ENCODE measurements at places on chromosomes 6 and 20.

DNA sequence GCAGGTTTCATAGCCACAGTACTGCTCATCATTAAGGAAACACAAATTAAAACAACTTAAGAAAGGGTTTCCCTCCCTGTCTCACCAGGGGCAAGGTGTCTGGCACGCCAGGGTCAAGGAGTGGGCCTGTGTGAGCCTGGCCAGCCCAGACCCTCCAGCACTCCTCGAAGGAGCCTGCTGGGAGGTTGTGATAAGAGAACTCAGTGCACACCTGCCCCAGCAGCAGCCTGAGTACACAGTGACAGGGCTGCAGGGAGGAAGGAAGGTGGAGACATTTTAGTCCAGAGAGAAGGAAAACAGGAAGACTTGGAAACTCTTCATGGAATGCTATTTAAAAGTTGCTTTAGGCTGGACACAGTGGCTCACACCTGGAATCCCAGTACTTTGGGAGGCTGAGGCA lies 14.1 kb downstream of the NINL start:
- peak; percentile 14 for DNase-seq

DNA sequence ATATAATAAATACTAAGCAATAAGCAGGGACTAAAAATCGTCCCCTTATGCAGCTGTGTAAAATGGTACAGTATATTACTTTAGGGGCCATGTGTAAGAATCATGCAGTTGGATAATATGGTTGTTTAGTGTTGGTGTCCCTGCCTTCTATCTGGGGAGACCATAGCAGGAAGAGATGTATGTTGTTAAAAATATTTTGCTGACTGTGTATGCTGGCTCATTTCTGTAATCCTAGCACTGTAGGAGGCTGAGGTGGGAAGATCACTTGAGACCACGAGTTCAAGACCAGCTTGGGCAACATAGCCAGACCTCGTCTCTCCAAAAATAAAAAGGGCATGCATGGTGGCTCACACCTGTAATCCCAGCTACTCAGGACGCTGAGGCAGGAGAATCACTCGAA lies 5.6 kb downstream of the PANK2 start:
- no peak for DNase-seq

GRCh38 chr6:139418481-139419132 lies 44.2 kb upstream of the CITED2 start:
- DNase-seq: no peak

DNA sequence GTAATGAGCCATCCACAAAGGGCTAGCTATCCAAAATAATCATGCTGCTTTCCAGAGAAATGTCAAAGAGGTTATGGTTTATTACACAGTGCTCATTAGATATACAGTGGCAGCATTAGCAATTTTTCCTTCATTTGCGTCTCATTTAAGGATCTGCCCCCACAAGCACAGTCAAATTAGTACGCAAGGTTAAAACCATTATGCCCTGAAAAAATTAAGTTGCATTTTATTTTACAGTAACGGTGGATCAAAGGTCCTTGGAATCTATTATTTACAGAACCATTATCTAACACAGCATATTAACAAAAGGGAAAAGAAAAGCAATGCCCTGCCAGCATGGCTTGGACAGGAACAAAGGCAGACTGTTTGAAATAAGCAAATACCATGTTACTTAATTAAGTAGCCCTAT lies 144.8 kb downstream of the PDSS2 start:
- DNase-seq: no peak

DNA sequence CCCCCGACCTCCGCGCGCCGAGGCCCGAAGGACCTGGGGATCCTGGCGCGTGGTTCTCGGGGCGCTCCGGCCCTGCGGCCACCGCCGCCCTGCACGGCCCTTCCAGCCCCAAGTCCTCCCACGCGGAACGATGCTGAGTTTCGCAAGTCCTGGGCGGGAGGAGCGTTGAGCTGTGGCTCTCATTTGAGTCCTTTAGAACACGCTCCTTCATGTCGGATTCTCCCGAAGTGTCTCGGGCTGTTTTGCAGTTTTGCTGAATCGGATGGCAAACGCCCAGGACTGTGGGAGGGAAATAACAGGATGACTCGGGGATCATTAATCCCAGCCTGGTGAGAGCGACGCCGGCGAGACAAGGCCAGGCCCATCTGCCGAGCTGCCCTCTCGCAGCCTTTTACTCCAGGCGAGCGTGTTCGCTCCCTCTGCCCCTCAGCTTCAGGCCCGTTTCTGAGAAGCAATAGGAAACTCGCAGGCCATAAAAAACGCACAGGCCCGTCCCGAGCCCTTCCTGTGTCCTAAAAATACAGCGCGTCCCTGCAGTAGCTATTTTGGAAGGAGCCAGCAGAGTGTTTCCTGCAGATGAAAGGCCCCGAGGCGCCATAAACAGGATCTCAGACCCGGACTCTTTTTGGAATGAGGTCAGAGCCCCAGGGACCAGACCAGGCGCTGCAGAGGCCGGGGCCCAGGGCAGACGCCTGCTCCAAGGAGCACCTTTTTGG lies 153.5 kb downstream of the DLL1 start:
- no peak for DNase-seq

DNA sequence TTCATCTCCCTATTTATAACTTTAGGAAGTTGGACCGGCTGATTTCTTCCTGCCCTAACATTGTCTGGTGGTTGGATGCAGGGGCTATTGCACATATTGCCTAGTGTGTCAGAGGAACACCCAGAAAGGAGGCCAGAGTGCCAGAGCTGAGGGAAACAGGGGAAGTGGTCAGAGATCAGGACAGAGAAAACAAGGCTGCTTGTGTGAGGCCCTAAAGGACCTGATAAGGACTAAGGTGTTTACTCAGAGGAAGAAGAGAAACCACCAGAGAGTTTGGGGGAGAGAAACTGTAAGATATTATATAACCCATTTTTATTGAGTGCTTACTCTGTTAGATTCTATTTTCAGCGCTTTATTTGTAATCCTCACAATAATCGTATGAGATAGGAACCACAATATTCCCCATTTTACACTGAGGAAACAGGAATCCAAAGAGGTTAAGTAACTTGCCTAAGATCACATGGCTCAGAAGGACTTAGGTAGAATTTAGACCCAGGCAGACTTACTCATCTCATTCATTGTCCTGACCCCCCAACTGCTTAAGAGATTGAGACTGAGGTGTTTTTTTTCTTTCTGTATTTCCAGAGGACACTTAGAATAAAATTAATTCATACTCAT lies 54.0 kb upstream of the REV3L start:
- peak; percentile 71 for DNase-seq

GRCh38 chr6:35489995-35490791 lies 6.7 kb downstream of the TEAD3 start:
- DNase-seq: peak; percentile 22

Data from dermis blood vessel endothelial cell (primary cell).